Activated CD4-positive, alpha-beta T cell treated with anti-CD3 and anti-CD28 coated beads for 48 hours (primary cell): ENCODE measurements at places on chromosomes 3 and 15.
A peak's percentile ranks its signal among the peaks of the same experiment; 100 is the strongest.

GRCh38 chr3:129888771-129889170 lies 4.7 kb downstream of the TMCC1 start:
- no peak for DNase-seq

GRCh38 chr15:75738014-75738646 lies 25.5 kb upstream of the CSPG4 start:
- DNase-seq = no peak

- DNase-seq = peak; percentile 18
Measured at GRCh38 chr15:62241135-62241770, 76.2 kb upstream of the C2CD4B start.

DNA sequence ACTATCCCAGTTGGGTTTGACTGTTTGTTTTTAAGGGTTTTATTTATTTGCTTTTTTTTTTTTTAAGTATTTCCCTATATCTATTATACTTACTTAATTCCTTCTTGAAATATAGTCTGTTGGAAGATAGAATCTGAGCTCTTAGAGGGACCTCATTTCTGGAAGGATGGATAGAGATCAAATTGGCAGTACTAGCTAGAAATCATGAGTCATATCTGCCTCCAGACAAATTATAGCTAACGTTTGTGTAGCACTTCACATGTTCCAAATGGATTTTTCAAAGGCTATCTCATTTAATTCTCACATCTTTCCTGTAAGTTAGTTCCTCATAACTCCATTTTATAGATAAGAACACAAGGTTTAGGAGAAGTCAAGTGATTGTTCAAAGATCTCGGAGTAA lies 384.7 kb downstream of the ZIC1 start:
- DNase-seq = no peak

- no peak for DNase-seq
Measured at GRCh38 chr15:90901175-90902039, 1.7 kb upstream of the MAN2A2 start.

DNA sequence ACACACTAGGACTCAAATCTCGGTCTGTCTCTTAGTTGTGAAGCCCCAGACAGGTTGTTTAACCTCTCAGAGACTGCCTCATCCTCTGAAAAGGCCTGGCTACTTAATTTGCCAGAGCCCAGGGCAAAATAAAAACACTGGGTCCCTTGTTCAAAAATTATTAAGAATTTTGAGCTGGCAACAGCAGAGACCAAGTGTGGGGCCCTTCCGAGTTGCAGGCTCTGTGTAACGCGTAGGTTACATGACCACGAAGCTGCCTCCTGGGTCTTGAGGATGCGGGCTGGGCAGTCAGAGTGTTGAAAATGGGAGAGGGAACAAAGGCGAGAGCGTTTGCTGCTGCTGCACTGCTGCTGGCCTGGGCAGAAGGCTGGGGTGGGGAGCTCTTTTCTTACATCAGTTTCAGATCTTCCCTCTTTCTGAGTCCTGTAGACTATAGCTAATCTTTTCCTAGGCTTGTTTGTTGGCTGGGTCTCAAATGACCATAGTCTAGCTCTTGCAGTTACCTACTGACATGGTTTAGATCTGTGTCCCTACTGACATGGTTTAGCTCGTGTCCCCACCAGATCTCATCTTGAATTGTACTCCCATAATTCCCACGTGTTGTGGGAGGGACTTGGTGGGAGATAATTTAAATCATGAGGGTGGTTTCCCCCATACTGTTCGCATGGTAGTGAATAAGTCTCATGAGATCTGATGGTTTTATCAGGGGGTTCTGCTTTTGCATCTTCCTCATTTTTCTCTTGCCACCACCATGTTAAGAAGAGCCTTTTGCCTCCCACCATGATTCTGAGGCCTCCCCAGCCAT lies 49.9 kb downstream of the CLEC3B start:
- DNase-seq = no peak

DNA sequence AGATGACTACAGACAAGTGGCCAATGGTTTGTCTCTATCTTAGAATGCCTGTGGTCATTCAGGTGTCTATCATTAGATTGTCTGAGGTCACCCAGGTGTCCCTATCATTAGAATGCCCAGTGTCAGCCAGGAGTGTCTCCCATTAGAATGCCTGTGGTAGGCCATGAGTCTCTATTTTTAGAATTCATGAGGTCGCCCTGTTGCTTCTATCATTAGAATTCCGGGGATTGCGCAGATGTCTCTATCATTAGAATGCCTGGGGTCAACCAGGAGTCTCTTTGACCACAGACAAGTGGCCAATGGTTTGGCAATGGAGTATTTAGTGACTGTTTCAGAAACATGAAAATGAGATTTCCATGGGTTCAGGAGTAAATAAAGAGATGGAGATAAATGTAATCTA lies 7.6 kb downstream of the RTP2 start:
- DNase-seq = no peak

DNA sequence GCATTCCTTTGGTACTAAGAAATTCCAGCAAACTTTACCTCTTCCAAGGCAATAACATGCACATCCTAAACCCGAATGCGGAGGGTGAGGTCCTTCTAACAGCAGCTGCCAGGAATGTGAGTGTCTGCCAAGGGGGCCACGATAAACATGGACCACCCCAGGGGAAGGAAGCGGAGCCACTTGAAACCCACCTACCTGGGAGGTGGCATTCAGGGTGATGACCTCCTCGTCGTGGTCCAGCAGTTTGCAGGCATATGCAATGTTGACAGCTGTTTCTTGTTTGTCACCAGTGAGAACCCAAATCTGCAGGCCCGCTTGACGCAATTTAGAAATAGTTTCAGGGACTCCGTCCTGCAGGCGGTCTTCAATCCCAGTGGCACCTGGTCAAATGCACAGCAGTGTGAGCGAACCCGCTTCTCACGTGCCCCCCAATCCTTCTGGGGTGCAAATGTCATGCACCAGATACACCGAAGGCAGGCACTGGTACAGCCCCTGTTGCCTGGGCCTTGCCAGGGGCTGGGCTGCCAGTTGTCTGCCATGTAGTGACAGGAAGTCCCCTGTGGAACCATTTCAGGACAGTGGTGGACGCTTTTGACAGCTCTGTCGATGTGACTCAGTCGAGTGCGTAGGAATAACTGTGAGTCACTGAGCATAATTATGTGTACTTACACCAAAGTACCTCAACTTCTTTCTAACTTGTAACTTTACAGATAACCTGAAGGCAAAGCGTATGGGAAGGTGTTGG lies 161.2 kb downstream of the ATP10A start:
- no peak for DNase-seq

- no peak for DNase-seq
Measured at GRCh38 chr15:33860754-33861153, 107.5 kb upstream of the CHRM5 start.

DNA sequence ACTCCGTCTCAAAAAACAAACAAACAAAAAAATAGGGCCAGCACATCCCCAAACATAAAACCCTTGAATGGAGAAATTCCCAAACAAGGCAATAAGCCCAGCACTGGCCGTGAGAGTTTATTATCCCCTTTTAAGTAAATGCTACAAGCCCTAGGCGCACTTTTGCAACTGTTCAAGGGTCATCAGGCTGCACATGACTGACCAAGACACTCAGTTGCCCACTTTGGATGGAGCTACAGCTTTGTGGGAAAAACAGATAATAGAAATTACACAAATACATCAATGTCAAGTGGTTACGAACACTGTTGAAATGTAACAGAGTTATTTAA lies 33.7 kb upstream of the ZNF445 start:
- DNase-seq = no peak

GRCh38 chr3:140223631-140224030 lies 288.6 kb downstream of the CLSTN2 start:
- no peak for DNase-seq

- DNase-seq = no peak
Measured at GRCh38 chr3:16056217-16056616, 118.3 kb upstream of the GALNT15 start.

DNA sequence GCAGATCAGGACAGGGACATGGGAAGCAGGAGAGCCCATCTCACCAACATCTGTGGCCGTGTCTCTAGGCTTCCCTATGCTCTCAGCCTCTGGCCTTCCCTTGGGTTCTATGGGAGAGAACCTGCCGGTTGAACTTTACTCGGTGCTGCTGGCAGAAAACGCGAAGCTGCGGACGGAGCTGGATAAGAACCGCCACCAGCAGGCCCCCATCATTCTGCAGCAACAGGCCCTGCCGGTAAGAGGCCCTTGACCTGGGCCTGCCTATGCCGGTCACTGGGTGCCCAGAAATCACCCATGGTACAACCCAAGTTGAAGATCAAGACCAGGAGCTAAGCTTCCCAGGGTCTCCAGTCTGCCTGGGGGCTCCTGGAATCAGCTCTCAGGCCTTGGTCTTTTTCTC lies 34.8 kb downstream of the CYP11A1 start:
- DNase-seq = no peak

DNA sequence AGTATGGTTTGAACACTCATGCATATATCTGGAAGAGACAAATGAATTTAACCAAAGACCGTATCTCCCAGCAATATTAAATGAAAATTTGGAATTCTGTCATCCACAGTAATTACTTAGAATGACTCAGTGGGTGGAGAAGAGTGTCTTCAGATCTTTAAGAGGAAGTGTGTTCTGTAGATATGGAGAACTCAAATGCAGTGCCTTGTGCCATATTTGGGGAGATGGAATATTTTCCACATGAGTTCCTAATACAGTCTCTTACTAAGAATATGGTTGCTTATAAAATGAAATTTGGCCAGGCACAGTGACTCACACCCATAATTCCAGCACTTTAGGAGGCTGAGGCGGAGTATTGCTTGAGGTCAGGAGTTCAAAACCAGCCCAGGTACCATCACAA lies 40.5 kb downstream of the ANO10 start:
- no peak for DNase-seq

- DNase-seq = no peak
Measured at GRCh38 chr15:48993380-48993779, 29.7 kb upstream of the SHC4 start.

- no peak for DNase-seq
Measured at GRCh38 chr3:29683018-29683993, 402.4 kb downstream of the RBMS3 start.

DNA sequence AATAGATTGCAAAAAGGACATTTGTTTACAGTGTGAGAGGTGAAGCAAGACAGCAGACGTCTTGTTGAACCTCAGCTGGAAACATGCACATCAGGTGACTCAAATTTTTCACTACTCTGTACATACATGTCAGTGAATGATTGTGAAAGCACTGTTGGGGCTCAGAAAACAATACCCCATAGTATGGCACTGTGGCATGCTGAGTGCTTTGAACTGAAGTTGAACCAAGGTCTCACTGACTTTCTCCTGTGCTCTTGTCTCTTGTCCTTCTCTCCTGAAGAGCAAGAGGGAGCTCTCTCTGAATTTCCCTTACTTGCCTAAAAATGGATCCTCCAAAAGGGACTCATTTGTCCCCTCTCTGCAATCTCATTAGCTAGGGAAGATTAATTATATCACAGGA lies 24.5 kb upstream of the NEDD4 start:
- DNase-seq = no peak

GRCh38 chr3:113754494-113755159 lies 7.8 kb downstream of the ATP6V1A start:
- no peak for DNase-seq

DNA sequence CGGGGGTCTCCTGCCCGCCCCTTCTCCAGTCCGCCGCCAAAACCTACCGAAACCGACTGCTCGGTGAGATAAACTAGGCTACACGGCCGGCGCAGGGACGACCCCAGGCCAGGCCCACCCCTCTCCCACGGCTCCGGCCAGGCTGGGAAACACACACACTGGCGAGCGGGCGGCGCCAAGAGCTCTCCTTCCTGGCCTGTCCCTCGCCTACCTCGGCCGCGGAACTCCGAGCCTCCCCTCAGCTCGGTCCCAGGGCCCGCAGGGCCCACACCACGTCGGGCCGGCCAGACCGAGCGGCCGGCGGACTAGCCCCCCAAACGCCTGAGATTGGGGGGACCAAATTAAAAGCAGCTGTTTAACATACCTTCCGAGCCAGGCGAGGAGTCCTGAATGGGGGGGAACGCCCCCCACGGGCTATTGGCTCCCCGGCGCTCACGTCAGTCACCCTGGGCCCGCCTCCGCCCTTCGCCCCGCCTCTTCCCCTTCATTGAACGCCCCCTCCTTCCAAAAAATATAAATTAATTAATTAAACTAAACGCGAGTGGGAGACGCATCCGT lies 4.0 kb upstream of the SIN3A start:
- DNase-seq = peak; percentile 93

GRCh38 chr3:140062461-140062860 lies 127.5 kb downstream of the CLSTN2 start:
- no peak for DNase-seq

- no peak for DNase-seq
Measured at GRCh38 chr3:10619989-10620832, 114.8 kb upstream of the ATP2B2 start.

DNA sequence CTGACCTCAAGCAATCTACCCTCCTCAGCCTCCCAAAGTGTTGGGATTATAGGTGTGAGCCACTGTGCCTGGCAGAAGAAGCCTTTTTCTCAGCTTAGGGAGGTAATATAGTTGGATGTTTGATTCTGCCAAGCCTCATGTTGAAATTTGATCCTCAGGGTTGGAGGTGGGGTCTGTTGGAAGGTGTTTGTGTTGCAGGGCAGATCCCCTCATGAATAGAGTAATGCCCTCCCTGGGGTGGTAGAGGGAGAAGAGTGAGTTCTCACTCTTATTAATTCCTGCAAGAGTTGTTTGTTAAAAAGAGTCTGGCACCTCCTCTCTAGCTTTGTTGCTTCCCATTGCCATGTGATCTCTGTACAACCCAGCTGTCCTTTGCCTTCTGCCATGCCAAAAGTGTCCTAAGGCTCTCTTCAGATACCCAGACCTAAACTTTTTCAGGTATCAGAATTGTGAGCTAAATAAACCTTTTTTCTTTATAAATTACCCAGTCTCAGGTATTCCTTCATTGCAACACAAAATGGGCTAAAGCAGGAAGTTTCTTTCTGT lies 16.4 kb downstream of the NECTIN3 start:
- no peak for DNase-seq

GRCh38 chr3:164387236-164387635 lies 691.1 kb downstream of the SI start:
- DNase-seq = no peak

DNA sequence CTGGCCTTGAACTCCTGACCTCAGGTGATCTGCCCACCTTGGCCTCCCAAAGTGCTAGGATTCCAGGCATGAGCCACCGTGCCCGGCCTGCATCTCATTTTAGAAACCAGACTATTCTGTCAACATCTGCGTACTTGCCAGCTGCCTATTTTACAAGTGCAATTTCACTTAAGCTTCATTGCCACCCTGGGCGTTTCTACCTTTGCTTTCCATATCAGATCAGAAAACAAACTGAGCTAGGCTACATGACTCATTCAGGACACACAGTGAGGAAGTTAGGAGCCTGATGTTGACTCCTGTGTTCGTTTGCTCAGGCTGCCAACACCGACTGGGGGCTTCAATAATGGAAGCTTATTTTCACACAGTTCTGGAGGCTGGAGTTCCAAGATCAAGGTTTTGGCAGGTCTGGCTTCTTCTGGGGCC lies 42.3 kb upstream of the KLHL25 start:
- DNase-seq = no peak

DNA sequence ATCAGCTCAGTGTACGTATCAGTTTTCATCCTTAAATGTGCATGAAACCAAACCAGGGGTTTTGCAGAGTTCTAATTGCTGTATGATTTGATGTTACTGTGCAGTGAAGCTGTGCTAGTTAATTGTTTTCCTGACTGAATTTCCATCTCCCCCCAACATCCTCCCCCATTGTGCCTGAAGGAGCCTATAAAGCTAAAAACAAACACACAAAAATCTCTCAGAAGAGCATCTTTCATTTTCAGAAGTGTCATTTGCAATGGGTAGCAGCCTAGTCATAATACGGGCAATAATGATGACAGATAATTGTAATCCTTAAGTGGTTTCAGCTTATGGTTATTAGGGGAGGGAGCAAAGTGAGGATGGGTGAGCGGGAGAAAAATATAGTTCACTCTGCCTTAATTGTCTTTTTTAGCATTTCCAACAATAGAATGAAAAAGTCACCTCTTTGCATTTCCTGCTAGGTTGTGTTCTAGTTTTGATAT lies 207.9 kb upstream of the TBL1XR1 start:
- DNase-seq = no peak
